Fibroblast of lung (primary cell): ENCODE measurements at places on chromosomes 7 and 10. TPM values are rescaled to one million over a fixed set of nuclear protein-coding genes. Genes with fewer than 3 reads are reported as not detected.
A peak's percentile ranks its signal among the peaks of the same experiment; 100 is the strongest.

- H3K27me3 ChIP-seq, result peaks cover 13% of the 10 kb centered on the region
- no peak overlapping the region for H3K27ac ChIP-seq
- DNase-seq, result peak; percentile 16
- H3K4me3 ChIP-seq, result peak overlapping the region; percentile 28
- no peaks in the 10 kb centered on the region for H3K4me1 ChIP-seq
These were observed 372 bp upstream of the TMEM130 start for GRCh38 chr7:98870121-98870651.

DNA sequence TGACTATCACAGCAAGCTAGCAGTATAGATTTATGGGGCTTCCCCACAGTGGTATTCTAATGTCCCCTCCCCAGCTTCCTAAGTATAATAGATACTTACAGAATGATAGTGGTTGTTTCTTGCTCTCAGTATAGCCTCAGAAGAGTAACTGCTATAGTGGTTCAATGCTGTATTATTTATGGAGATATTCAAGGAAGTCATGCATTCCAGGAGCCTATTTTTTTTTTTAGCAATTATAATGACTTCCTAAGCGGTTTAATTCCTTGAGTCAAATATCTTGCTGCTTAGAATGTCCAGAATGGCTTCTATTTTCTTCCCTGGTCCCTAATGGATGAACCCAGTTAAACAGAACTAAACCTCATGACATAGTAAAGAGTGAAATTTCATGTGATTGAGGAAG, 451.5 kb upstream of the SEMA3D start:
- H3K36me3 ChIP-seq, result no peaks in the 10 kb centered on the region
- H3K4me1 ChIP-seq, result no peaks in the 10 kb centered on the region
- H3K27ac ChIP-seq, result no peak overlapping the region
- no peak overlapping the region for H3K4me3 ChIP-seq
- no peak for DNase-seq
- H3K27me3 ChIP-seq, result no peaks in the 10 kb centered on the region

DNA sequence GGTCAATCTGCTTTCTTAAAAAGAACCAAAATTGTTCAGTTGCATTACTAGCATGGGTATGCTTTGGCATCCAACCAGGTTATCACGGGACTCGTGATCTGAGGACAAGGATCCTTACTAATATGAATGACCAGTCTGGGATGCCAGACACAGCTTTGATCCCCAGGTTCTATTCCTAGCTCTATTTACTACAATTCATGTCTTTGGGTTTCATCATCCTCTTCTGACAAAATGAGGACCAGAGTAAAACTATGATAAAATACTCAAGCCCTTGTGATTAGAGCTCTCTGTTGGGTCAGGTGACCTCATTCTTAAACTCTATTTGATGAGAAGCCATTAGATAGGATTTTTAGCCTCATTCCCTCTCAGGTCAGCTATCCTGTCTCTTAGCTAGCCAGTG, 119.8 kb downstream of the SLC25A13 start:
- no peak for DNase-seq
- H3K27ac ChIP-seq, result no peak overlapping the region
- H3K36me3 ChIP-seq, result no peaks in the 10 kb centered on the region
- H3K27me3 ChIP-seq, result no peaks in the 10 kb centered on the region
- no peaks in the 10 kb centered on the region for H3K4me1 ChIP-seq
- no peak overlapping the region for H3K4me3 ChIP-seq

- no peak for DNase-seq
- H3K4me3 ChIP-seq, result no peak overlapping the region
- no peak overlapping the region for H3K27ac ChIP-seq
These were observed 544.1 kb downstream of the AUTS2 start for GRCh38 chr7:70142247-70142932.

- peaks cover 7% of the 10 kb centered on the region for H3K4me1 ChIP-seq
- H3K27me3 ChIP-seq, result no peaks in the 10 kb centered on the region
- DNase-seq, result no peak
These were observed 26.1 kb upstream of the MRC1 start for GRCh38 chr10:17782921-17783665.

GRCh38 chr10:15374156-15374555, 3.1 kb upstream of the FAM171A1 start:
- no peaks in the 10 kb centered on the region for H3K36me3 ChIP-seq
- no peaks in the 10 kb centered on the region for H3K4me1 ChIP-seq
- H3K27me3 ChIP-seq, result peaks cover under 1% of the 10 kb centered on the region

GRCh38 chr7:17083392-17084165, 201.8 kb upstream of the AGR3 start:
- DNase-seq, result no peak
- no peaks in the 10 kb centered on the region for H3K4me1 ChIP-seq
- H3K36me3 ChIP-seq, result no peaks in the 10 kb centered on the region
- H3K27ac ChIP-seq, result no peak overlapping the region
- no peak overlapping the region for H3K4me3 ChIP-seq

- H3K4me3 ChIP-seq, result no peak overlapping the region
- no peak for DNase-seq
- no peaks in the 10 kb centered on the region for H3K36me3 ChIP-seq
- H3K4me1 ChIP-seq, result no peaks in the 10 kb centered on the region
- H3K27ac ChIP-seq, result no peak overlapping the region
These were observed 167.6 kb downstream of the LRMDA start for GRCh38 chr10:75598998-75599397.

- no peaks in the 10 kb centered on the region for H3K4me1 ChIP-seq
- no peaks in the 10 kb centered on the region for H3K27me3 ChIP-seq
- no peak for DNase-seq
- H3K4me3 ChIP-seq, result no peak overlapping the region
These were observed 70.9 kb upstream of the NOBOX start for GRCh38 chr7:144474363-144474762.

DNA sequence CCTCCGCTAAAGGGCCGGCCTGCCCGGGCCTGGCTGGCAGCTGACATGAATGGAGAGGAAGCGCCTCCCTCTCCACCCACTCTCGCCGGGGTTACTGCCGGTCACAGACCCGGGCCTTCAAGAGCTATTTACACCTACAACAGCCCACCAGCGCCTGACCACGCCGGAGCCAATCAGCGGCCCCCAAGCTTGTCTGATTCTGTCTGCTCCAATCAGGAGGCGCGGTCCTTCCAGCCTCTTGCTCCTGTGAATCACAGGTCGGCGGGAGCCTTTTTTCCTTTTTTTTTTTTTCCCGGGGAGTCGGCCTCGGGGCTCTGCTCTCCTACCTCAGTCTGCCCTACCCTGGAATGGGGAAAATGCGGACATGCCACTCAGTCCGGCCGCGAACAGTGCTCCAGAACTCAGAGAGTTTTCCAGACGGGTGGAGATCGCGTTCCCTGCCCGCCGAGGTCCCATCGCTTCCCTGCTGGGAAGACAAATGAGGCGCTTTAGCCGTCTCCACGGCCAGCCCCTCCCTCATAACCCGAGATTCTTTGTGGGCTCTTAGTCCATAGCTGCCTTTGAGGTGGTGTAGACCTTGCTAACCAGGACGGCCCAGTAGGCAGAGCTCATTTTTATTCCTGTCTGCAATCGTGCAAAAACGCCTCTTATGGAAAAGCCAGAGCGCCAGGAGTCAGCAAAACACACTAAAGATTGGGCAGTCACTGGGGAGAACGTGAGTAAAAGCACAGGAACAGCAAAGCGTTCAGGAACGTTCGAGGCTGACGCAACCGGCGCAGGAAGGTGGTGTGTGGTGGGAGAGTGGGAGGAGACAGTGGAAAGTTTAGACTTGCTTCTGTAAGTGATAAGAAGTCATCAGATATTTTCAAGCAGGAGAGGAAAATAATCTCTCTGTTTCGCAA, 26.5 kb downstream of the SCD start:
- H3K27ac ChIP-seq, result peak overlapping the region; percentile 99
- H3K27me3 ChIP-seq, result no peaks in the 10 kb centered on the region
- DNase-seq, result peak; percentile 99
- peaks cover 26% of the 10 kb centered on the region for H3K4me1 ChIP-seq

DNA sequence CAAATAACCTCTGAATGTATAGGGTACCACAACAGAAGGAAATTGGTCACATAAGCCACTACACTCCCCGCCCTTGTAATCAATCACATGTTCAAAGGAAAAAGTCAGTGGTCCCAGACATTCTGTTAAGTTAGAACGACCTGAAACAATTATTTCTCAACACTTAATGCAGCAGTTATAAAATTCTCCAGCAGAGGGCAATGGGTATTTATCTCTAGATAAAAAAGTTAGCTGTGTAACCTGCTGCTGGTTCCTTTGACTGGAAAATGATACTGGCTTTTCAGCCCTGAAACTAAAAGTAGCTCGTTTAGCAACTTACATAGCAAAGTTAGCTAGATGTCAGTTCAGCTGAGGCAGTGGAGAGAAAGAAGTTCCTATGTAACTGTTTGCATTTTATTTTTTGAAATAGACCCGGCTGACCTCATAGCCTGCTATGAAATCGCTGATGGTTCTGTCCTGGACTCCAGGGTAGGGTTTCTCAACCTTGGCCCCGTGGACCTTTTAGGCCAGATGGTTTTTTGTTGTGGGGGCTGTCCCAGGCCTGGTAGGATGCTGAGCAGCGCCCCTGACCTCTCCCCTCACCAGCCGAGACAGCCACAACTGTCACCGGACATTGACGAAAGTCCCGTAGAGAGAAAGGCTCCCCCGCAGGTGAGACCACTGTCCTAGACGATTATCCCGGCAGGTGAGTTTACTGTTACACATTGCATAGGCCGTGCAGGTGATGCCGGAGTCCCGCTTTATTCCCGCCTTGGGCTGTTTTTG, 40.2 kb upstream of the PROSER2 start:
- H3K4me3 ChIP-seq, result no peak overlapping the region
- peak; percentile 43 for DNase-seq
- H3K4me1 ChIP-seq, result no peaks in the 10 kb centered on the region
- H3K36me3 ChIP-seq, result no peaks in the 10 kb centered on the region
- H3K27me3 ChIP-seq, result no peaks in the 10 kb centered on the region

GRCh38 chr7:11648980-11649379, 183.0 kb downstream of the THSD7A start:
- H3K4me3 ChIP-seq, result no peak overlapping the region
- no peaks in the 10 kb centered on the region for H3K27me3 ChIP-seq
- no peak overlapping the region for H3K27ac ChIP-seq
- no peaks in the 10 kb centered on the region for H3K36me3 ChIP-seq
- peak; percentile 81 for DNase-seq

DNA sequence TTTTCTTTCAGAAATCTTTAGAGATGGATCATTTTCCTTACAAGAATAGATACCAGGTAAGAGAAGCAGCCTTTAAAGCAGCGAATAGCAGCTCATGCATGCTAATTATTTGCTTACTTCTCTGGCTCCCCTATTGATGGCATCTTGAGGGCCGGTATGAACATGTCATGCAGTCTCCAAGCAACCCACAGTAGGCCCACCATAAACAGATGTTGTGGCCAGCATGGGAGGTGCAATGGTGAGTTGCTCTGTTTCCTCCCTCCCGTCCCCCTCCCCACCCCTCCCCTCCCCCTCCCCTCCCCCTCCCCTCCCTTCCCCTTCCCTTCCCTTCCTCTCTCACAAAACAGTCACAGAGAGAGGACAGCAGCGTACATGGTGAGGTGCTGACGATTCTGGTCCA, 9.7 kb upstream of the ZNF273 start:
- H3K27ac ChIP-seq, result no peak overlapping the region
- DNase-seq, result no peak
- H3K4me3 ChIP-seq, result no peak overlapping the region
- no peaks in the 10 kb centered on the region for H3K36me3 ChIP-seq
- peaks cover 10% of the 10 kb centered on the region for H3K27me3 ChIP-seq

- no peaks in the 10 kb centered on the region for H3K4me1 ChIP-seq
- H3K27ac ChIP-seq, result no peak overlapping the region
- no peaks in the 10 kb centered on the region for H3K36me3 ChIP-seq
- no peak overlapping the region for H3K4me3 ChIP-seq
These were observed 51.5 kb upstream of the PIP4K2A start for GRCh38 chr10:22765660-22766547.

DNA sequence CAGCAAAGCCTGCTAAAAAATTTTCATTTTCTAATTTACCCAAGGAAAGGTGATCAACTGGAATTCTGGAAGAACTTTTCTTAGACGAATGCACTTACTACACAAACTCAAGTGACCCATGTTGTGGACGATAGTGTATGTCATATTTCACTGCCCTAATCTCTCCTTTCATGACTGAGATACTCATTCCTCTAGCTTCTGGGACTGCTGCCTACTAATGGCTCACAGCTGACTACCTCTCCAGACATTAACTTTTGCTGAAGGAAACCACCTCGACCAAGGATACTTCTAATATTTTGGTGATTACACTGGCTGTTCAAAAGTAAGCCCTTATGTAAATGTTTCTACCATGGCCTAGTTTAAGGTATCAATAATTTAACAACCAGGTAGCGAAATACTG, 959.9 kb upstream of the GHITM start:
- DNase-seq, result peak; percentile 78
- H3K4me1 ChIP-seq, result no peaks in the 10 kb centered on the region
- H3K36me3 ChIP-seq, result no peaks in the 10 kb centered on the region
- no peak overlapping the region for H3K4me3 ChIP-seq

DNA sequence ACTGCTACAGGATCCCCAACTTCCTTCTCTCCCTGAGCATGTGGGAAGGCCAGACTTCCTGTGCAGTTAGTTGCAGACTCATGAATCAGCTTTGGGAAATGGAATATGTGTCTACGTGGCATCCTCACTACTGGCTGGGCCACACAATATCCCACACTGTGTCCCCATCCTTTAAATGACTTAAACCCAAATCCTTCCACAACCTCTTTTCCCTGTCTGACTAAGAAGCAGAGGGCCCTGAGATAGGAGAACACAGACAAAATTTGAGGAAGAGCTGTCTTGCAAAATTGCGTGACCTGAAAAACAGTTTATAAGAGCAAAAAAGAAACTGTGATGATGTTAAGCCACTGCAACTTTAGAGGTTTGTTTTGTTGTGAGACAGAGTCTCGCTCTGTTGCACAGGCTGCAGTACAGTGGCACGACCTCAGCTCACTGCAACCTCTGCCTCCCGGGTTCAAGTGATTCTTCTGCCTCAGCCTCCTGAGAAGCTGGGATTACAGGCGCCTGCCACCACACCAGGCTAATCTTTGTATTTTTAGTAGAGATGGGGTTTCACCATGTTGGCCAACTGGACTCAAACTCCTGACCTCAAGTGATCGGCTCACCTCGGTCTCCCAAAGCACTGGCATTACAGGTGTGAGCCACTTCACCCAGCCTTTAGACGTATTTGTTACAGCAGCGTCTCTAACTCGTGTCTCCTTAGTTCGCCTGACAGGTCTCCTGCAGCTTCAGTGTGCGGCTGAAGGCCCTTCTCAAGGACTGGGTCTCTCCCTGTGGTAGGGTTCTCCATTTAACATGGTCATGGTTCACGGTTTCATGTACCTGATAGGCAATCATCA, 46.9 kb upstream of the SFMBT2 start:
- peak; percentile 20 for DNase-seq
- no peak overlapping the region for H3K4me3 ChIP-seq
- no peaks in the 10 kb centered on the region for H3K27me3 ChIP-seq

CCDC136 gene
- total RNA-seq, result 4.9 and 12.1 TPM in 2 replicates

PTER gene
- 10.4 and 11.0 TPM in 2 replicates for total RNA-seq

AGR2 gene
- not detected in 2 replicates for total RNA-seq

NEBL gene
- total RNA-seq, result 0.33 and 1.3 TPM in 2 replicates

CPN1 gene
- total RNA-seq, result not detected in 2 replicates

BNIP3 gene
- 62.4 and 66.5 TPM in 2 replicates for total RNA-seq

SGCE gene
- total RNA-seq, result 93.2 and 106 TPM in 2 replicates

UNCX gene
- not detected in 2 replicates for total RNA-seq

RAMP3 gene
- under 0.01 and 0.17 TPM in 2 replicates for total RNA-seq

NPFFR1 gene
- under 0.01 TPM in 1 of 2 replicates, not detected in the other for total RNA-seq

HOXA3 gene
- total RNA-seq, result 1.5 TPM in 2 replicates

CTAGE6 gene
- total RNA-seq, result 0.17 and 0.26 TPM in 2 replicates

GDF2 gene
- not detected in 2 replicates for total RNA-seq

CCL24 gene
- not detected in 2 replicates for total RNA-seq
